ENCODE measurements at places on chromosomes 6 and 20.

GRCh38 chr6:53796791-53797190 lies 2.0 kb downstream of the LRRC1 start:
- no peak for DNase-seq

GRCh38 chr6:48194596-48195295 lies 83.7 kb upstream of the PTCHD4 start:
- no peak for DNase-seq

DNA sequence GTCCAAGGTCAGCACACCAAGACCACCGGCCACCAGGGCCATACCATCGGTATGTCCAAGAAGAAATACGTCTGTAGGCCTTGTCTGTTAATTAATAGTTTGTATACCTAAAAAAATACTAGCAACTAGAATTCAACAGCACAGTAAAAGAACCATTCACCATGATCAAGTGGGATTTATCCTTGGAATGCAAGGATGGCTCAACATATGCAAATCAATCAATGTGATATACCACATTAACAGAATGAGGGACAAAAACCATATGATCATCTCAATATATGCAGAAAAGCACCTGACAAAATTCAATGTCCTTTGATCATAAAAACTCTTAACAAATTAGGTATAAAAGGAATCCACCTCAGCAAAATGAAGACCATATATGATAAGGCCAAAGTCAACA lies 24.4 kb downstream of the RPP40 start:
- DNase-seq = no peak

DNA sequence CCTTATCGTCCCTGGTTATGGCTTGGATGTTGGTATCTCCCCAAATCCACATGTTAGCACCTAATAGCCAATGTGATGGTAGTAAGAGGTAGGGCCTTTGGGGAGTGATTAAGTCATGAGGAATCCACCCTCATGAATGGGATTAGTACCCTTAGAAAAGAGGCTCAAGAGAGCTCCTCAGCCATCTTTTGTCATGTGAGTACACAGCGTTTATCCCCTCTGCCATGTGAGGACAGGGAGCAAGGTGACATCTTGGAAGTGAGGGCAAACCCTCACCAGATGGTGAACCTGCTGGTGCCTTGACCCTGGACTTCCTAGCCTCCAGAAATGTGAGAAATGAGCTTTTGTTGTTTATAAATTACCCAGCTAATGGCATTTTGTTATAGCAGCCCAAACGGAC lies 16.1 kb upstream of the SIRPB2 start:
- no peak for DNase-seq

GRCh38 chr6:147067184-147067583 lies 137.0 kb upstream of the STXBP5 start:
- DNase-seq = no peak

- DNase-seq = no peak
Observed at GRCh38 chr20:47008842-47009518, 114.3 kb downstream of the EYA2 start.

DNA sequence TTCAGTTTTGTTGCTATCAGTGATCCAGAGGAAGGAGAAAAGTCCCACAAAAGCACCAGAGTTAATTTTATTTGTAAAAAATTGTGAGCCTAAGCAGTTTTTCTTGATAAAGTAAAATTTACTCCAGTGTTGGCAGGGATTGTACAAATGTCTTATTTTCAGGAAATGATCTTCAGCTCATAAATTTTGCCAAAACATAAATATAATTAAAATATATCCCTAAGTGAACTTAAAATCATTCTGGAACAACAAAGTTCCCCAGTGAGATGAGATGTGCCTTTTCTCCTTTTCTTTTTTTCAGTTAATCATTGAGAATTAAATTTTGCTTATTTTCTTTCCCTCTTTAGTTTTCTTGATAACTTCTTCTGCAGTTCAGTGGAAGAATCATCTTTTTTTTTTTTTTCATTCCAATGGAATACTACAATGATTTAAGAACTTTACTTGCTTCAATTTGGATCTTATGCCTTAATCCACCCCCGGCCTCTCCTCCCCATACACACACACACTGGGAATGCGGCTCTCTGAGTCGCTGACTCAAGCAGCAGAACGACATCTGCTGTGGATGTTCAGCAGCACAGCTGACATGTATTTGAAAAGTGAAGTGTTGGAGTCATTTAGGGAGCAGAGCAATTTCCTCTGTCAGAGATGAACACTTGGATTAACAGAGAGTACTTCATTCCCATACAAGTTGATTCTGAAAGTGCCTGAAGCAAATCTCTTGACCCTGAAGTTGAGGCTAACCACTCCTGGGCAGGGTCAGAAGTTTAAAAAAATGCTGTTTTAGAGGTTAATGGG lies 27.7 kb upstream of the LAMA4 start:
- no peak for DNase-seq

GRCh38 chr20:20796766-20797440 lies 84.5 kb upstream of the RALGAPA2 start:
- no peak for DNase-seq

DNA sequence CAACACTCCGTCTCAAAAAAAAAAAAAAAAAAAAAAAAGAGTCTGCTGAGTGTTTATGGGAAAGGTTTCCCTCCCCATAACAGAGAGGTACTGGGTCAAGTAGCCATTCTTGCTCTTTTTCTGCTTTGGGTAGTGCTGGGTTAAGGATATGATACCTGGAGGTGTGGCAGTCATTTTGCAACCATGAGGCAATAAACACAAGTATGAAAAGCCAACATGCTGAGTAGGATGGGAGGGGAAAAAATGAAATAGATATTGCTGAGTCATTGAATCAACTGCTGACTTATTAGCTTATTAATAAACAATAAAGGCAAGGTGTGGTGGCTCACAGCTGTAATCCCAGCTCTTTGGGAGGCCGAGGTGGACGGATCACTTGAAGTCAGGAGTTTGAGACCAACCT lies 2.3 kb upstream of the TOMM34 start:
- DNase-seq = no peak

GRCh38 chr6:215335-216034 lies 76.8 kb upstream of the DUSP22 start:
- DNase-seq = no peak

- DNase-seq = no peak
Observed at GRCh38 chr6:837380-837779, 144.4 kb upstream of the EXOC2 start.

DNA sequence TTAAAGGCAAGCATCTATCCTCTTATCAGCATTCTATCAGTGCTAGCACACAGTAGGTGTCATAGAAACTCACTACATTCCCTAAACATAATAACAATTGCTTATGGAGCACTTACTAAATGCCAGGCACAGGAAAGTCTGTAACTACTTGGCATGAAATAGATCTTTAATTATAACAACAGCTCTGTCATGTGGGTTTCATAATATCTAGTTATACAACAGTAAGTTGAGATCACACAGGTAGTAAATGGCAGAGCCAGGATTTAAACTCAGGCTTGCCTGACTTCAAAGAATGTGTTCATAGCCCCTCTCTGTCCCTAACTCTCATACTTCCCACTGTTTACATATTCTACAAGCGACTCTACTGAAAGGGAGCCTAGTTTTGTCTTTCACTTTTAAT lies 66.0 kb upstream of the ENPP5 start:
- DNase-seq = no peak

Measured in activated CD8-positive, alpha-beta memory T cell treated with anti-CD3 and anti-CD28 coated beads for 48 hours (primary cell).